ENCODE measurements at places on chromosomes 6 and 20.
A peak's percentile ranks its signal among the peaks of the same experiment; 100 is the strongest.

DNA sequence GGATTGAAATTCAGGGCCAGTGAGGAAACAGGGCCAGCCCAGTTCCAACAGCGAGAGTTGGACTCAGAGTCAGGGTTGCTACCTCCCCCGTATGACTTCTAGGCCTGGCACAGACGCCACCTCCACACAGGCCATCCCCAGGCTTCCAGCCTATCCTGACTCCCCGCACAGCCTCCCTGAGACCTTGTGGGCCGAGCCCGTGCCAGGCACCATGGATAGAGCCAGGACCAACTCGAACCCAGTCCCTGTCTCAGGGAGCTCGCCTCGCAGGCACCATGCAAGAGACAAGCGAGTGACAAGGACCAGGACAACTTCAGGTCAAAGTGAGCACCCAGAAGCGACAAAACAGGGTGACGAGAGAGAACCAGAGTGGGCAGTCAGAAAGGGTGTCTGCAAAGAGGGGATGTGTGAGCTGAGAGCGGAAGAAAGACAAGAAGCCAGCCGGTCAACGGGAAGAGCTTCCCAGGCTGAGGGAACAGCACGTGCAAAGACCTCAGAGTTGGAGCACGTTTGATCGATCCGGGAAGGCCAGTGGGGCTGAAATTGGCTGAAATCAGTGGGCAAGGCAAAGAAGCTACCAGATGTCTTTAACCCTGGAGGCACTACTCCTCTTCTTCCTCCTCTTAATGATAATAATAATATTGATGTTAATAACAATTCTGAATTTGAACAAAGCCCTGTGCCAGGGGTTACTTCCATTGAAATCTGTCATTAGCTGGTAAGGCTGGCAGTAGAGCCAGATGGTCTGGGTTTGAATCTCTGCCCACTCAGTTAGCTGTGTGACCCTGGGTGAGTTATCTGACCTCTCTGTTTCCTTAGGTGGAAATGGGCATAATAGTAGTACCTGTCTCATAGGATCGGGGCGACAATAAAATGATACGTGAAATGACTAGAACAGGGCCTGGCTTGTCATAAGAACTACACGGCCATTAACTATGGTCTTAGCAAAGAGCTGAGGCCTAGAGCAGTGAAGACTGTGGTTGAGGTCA, 45.0 kb downstream of the KIAA1755 start:
- H3K27me3 ChIP-seq = no peaks in the 10 kb centered on the region
- no peak for DNase-seq
- H3K27ac ChIP-seq = no peak overlapping the region
- no peaks in the 10 kb centered on the region for H3K36me3 ChIP-seq
- H3K4me3 ChIP-seq = no peak overlapping the region
- H3K4me1 ChIP-seq = no peaks in the 10 kb centered on the region

GRCh38 chr6:117469356-117469755, 13.1 kb upstream of the DCBLD1 start:
- H3K27me3 ChIP-seq = no peaks in the 10 kb centered on the region
- H3K4me1 ChIP-seq = no peaks in the 10 kb centered on the region
- DNase-seq = no peak
- no peak overlapping the region for H3K4me3 ChIP-seq
- no peak overlapping the region for H3K27ac ChIP-seq

GRCh38 chr6:35042031-35042815, 98.9 kb downstream of the TCP11 start:
- H3K27me3 ChIP-seq = no peaks in the 10 kb centered on the region
- H3K4me1 ChIP-seq = peaks cover under 1% of the 10 kb centered on the region
- H3K36me3 ChIP-seq = no peaks in the 10 kb centered on the region
- no peak overlapping the region for H3K27ac ChIP-seq

GRCh38 chr6:157273756-157274470, 49.4 kb downstream of the TMEM242 start:
- peaks cover 11% of the 10 kb centered on the region for H3K4me1 ChIP-seq
- no peaks in the 10 kb centered on the region for H3K27me3 ChIP-seq
- peak overlapping the region; percentile 69 for H3K27ac ChIP-seq

DNA sequence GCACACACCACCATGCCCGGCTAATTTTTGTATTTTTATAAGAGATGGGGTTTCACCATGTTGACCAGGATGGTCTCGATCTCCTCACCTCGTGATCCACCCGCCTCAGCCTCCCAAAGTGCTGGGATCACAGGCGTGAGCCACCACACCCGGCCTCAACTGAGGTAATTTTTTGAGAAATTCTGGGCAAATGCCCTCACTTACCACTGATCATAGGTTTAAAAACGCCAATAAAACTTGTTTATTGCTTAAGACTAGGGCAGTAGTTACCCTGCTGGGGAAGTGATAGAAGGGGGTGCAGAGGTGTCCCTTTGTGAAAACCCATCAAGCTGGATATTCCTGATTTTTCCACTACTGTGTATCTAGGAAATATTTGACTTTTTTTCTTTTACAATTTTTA, 196.3 kb downstream of the BCAS1 start:
- H3K27me3 ChIP-seq = no peaks in the 10 kb centered on the region
- H3K36me3 ChIP-seq = no peaks in the 10 kb centered on the region
- no peak overlapping the region for H3K4me3 ChIP-seq
- H3K27ac ChIP-seq = no peak overlapping the region
- peaks cover 55% of the 10 kb centered on the region for H3K4me1 ChIP-seq

GRCh38 chr20:47758517-47759450, 26.5 kb downstream of the SULF2 start:
- no peaks in the 10 kb centered on the region for H3K4me1 ChIP-seq
- no peaks in the 10 kb centered on the region for H3K36me3 ChIP-seq
- no peak overlapping the region for H3K27ac ChIP-seq
- no peak overlapping the region for H3K4me3 ChIP-seq
- no peaks in the 10 kb centered on the region for H3K27me3 ChIP-seq

- H3K36me3 ChIP-seq = no peaks in the 10 kb centered on the region
- H3K4me1 ChIP-seq = no peaks in the 10 kb centered on the region
- H3K27ac ChIP-seq = no peak overlapping the region
- DNase-seq = no peak
- H3K27me3 ChIP-seq = no peaks in the 10 kb centered on the region
These were observed 214.4 kb upstream of the PRND start for GRCh38 chr20:4507288-4507719.

Data from CD4-positive, alpha-beta memory T cell (primary cell).